HEK293T (cell line): ENCODE measurements at places on chromosomes 6 and 20.

- DNase-seq = no peak
These were observed 66.7 kb downstream of the MYO6 start for GRCh38 chr6:75815756-75816155.

DNA sequence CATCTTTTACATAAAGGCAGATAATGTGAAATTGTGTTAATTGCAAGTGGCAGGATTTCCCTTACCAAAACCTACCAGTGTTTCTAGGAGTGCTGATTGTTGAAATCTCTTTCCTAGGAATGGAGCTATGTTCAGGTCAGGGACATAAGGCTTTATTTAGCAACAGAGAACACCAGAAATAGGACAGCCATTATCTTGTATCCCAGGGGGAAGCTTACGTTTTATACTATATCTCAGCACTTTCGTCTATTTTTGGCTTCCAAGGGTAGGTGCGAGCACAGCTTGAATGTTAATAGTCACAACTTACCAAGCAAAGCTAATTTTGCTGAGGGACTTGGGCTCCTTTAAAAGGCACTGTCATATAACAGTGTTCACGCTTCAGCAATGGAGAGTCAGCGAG, 94.0 kb downstream of the SYCP2 start:
- no peak for DNase-seq

GRCh38 chr20:21632031-21632734, 73.3 kb upstream of the PAX1 start:
- no peak for DNase-seq

GRCh38 chr20:14055127-14055742, 59.9 kb downstream of the MACROD2 start:
- peak; percentile 23 for DNase-seq

GRCh38 chr6:12232339-12232738, 57.8 kb upstream of the EDN1 start:
- DNase-seq = no peak

GRCh38 chr6:71906813-71907212, 20.5 kb downstream of the RIMS1 start:
- DNase-seq = no peak

DNA sequence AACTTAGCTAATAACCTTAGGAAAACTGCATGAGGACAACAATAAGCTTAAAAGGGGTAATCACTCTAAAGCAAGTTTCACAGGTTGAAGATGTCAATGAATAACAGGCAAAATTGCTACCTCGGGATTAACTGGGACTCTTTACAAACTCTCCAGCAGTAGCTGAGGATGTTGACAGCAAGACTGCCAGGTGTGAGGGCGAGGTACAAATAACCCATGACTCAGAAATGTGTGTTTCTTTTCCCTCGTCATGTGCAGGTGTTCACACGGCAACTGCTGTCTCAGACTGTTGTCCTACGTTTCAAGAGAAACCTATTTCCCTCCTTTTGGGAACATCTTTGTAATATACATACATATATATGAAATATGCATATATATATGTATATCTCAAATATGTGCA, 15.9 kb downstream of the BCAS1 start:
- no peak for DNase-seq

GRCh38 chr6:99341862-99342455, 7.5 kb downstream of the FAXC start:
- DNase-seq = no peak

GRCh38 chr6:88048578-88048977, 937 bp downstream of the SPACA1 start:
- no peak for DNase-seq

GRCh38 chr6:155066361-155066760, 71.2 kb downstream of the TIAM2 start:
- DNase-seq = no peak

DNA sequence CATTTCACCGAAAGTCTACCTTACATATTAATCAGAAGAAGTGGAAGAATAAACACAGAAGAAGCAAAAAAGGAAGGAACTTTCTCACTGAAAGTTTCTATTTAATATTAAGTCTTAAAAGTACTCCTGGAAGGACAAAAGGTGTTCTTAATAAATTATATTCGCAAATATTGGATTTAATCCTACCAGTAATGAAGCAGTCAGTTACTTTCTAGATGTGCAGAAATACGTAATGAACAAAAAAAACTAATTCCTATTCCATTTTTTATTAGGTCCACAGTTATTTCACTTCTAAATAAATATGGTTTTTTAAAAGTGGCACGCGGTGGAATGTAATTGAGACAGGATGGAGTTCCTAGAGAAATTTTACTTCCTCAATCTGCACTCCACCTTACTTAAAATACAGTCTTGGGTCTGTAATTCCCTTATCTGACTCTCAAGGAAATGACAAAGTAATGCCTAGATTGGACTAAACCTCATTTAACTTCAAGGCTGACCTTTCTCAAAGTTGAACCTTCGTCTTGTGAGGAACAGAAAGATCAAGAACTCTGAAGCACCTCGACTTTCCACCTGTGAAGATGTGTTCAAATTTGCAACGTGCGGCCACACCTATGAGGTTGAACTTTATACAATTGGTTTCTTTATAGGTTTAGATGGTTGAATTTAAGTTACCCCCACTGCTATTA, 1.1 kb upstream of the TRAM2 start:
- no peak for DNase-seq

DNA sequence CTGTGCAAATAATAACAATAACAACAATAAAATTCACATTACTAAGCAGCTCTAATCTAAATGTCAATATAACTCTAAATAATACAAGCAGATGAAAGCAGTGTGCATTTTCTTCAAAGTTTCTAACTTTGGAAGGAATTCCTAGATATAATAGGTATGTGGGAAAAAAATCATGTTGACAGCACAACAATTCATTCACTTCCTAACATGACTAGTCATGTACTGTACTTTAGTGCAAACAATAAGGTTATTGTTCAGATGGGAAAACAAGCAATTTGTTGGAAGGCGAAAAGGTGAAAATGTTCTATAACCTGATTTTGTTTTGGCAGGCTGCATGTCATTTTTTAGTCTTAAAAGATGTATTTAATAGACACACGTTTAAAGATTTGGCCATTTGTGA, 484.3 kb upstream of the JAG1 start:
- no peak for DNase-seq

DNA sequence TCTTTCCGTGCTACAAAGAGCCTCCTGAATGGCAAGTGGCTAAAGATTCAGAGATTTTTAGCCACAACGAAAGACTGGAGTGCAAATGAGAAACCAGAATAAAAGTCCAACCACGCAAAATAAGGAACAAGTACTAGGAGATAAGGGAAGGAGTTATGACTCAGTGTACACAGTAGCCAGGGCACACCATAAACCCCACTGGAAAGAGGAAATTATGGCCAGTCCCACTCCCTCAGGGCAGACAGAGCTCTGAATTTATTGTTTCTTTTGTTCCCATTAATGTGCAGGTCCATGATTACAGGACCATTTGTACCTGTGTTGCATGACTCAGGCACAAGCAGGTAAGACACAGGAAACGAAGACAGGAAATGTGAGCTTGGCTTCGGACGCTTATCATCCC, 150.3 kb upstream of the PREP start:
- DNase-seq = no peak

- peak; percentile 22 for DNase-seq
These were observed 928.3 kb downstream of the TBC1D32 start for GRCh38 chr6:120405947-120406346.

GRCh38 chr6:170286246-170286933, 4.5 kb downstream of the DLL1 start:
- DNase-seq = no peak

DNA sequence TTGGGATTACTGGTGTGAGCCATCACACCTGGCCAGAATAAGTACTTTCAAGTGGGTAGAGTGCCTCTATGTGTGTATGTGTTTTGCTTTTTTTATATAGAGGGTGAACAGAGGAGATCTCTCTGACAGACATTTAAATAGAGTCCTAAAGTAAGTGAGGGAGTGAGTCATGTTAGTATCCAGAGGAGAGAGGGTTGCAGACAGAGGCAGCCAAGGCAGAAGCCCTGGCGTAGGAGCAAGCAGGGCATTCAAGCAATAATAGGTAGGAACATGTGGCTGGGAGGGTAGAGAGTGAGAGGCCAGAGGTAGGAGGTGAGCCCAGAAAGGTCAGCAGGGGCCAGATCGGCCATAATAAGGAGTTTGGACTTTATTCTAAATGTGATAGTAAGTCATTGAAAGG, 48.9 kb downstream of the PHF20 start:
- DNase-seq = no peak

GRCh38 chr6:64325093-64325492, 689.5 kb downstream of the PHF3 start:
- no peak for DNase-seq

- peak; percentile 59 for DNase-seq
These were observed 44.2 kb upstream of the SUPT3H start for GRCh38 chr6:45421709-45422502.

GRCh38 chr6:137213331-137213740, 5.8 kb downstream of the IFNGR1 start:
- DNase-seq = no peak

DNA sequence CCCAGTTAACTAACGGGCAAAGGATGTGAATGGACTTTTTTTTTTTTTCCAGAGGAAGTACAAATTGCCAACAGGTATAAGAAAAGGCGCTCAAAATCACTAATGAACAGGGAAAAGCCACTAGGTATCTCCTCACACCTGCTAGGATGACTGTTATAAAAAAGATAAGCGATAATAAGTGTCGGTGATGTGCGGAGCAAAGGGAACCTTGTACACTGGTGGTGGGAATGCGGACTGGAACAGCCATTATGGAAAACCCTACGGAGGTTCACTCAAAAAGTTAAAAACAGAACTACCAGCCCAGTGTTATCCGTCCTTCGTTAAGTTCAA, 787 bp upstream of the RAB32 start:
- DNase-seq = no peak

DNA sequence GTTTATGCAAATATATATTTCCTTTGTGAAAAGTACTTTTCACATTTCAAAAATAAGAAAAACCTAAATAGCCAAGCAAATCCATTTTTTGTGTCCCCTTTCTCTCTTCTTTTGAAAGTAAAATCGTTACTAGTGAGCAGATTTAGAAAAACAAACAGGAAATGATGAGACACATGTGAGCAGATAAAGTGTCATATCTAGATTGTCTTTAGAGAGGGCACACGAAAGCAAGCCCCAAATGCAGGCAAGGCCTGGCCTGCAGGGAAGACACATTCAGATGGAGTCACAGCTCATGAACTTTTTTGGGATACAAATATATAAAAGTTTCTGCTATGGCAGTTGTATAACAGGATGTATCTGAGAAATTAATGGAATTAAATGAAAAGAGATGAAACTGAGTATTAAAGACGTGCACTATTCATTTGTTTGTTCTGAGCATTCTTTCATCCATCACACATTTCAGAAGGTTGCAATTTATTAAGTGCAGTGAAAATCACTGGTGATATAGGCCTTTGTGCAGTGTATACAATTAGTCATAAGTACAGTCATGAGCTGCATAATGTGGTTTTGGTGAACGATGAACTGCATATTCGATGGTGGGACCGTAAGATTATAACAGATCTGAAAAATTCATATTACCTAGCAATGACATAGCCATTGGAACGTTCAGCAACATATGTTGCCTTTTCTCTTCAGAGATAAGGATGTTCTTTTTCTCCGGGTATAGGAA, 101.4 kb downstream of the PACRG start:
- no peak for DNase-seq

GRCh38 chr20:52290569-52290968, 99.0 kb upstream of the ZFP64 start:
- DNase-seq = no peak

DNA sequence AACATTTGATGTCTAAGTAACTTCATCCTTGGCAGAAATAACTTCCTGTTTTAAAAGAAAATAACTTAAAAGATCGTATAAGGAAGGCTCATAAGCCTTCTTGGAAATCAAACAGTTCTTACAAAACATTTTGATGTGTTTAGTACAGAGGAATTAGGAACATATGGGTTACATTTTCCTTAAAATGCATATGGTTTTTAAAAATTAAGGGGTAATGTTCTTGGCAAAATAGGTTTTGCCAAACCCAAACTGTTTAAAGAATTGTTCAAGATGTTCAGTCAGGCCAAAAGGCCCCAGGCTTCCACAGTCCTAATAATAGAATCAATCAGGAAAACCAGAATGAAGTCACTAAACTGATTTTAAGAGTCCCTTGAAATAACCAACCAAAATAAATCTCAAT, 142.7 kb upstream of the SLC35B3 start:
- DNase-seq = no peak

- no peak for DNase-seq
These were observed 32.9 kb downstream of the TRAM2 start for GRCh38 chr6:52543729-52544601.

GRCh38 chr6:111813677-111814310, 59.5 kb downstream of the FYN start:
- DNase-seq = no peak

DNA sequence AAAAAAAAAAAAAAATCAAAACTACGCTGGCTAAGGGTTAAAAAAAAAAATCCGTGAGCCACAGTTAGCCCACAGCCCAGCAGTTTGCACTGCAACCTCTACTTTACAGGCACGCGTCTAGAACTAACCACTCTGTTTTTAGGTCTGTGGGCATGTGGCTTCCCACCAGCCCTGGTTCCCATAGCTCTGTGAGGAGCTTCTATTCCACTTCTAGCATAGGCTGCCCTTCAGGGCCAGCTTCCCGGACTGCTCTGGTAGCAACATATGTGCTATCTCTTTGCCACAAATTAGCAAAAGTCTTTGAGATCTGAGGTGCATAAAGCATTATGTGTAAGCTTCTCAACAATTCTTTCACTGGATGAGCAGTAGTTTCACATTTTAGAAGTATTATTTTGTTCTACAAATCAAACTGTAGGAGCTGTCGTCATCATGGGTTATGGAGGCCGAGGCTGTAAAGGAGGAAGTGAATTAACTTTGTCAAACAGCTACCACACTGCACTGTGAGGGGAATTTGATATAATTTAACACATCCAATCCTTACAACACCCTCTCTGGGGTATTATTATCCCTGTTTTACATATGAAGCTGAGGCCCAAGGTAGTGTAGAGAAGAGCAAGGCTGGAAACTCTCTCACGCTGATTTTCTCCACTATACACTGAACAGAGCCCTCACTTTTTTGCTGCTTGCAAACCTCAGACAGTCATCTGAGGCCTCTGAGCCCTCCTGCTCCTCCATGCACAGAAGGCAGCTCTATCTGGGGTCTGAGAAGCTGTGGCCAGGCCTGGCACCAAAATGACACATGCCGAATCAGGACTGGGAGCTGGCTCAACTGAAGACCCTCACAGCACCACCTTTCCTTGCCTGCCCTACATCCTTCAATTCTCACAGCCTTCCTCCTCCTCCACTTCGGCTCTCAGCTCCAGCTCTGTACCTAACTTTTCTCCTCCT, 35.4 kb downstream of the MAN1A1 start:
- DNase-seq = no peak

GRCh38 chr6:140817176-140817575, 1315.5 kb upstream of the GJE1 start:
- no peak for DNase-seq

DNA sequence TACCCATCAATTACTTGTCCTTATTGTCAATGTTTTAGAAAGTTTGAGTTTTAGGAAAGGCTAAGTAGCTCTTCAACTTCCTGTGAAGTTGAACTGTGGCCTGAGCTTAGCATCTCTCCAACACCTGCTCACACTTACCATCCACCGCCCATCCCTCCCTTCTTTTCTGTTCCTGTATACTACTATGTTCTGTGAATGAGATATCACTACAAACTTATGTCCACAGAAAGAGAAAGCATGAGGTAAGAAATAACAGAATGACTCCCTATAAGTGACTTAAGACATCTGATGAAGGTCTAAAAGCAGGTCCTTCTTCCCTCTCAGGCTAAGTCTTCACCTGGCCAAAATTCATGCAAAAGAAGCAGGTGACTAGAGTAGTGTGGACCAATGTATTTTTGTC, 246.3 kb upstream of the PREP start:
- no peak for DNase-seq
